ENCODE measurements at places on chromosomes 3 and 15. TPM values are rescaled to one million over a fixed set of nuclear protein-coding genes. Genes with fewer than 3 reads are reported as not detected.

- no peaks in the 10 kb centered on the region for H3K27me3 ChIP-seq
- H3K4me3 ChIP-seq, result no peak overlapping the region
- H3K4me1 ChIP-seq, result no peaks in the 10 kb centered on the region
- H3K36me3 ChIP-seq, result no peaks in the 10 kb centered on the region
- DNase-seq, result no peak
- no peak overlapping the region for H3K27ac ChIP-seq
These were observed 514.7 kb upstream of the SGO1 start for GRCh38 chr3:20700714-20701113.

DNA sequence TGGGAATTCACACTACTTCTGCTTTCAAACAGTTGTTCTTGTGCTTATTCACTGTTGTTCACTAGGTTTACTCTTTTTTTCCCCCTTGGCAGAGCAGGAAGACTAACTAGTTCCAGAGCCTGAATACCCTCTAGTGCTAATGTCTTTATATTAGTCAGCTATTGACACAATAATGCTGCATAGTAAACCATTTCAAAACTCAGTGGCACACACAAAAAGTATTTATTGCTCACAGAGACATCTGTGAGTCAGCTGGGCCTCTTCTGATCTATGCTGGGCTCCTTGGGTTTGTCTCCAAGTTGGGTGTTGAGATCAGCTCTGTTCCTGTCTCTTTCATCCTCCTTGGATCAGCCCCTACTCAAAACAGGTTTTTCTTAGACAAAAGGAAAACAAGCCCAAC, 51.1 kb downstream of the RSRC1 start:
- H3K4me1 ChIP-seq, result no peaks in the 10 kb centered on the region
- no peak overlapping the region for H3K27ac ChIP-seq
- no peak for DNase-seq
- H3K36me3 ChIP-seq, result no peaks in the 10 kb centered on the region
- no peak overlapping the region for H3K4me3 ChIP-seq

DNA sequence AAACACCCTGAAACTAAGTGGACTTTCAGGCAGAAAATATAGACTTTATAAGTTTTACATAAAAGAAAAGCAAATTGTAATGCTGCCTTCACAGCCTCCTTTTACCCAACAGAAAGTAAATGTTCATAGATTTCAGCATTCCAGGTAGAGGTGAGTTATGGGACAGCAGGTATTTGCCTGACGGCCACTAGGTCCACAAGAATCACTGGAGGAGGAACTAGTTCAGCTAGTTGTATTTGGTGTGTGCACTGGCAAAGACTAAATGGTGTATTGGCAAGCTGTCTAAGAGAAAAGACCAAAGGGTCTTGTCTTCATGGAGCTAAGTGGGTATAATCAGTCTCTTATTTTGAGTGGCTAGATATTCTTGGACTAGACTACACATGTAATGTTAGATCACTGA, 34.2 kb downstream of the ZNF654 start:
- no peaks in the 10 kb centered on the region for H3K27me3 ChIP-seq
- H3K4me1 ChIP-seq, result no peaks in the 10 kb centered on the region
- no peak overlapping the region for H3K4me3 ChIP-seq
- peaks cover 17% of the 10 kb centered on the region for H3K36me3 ChIP-seq
- H3K27ac ChIP-seq, result no peak overlapping the region
- no peak for DNase-seq

DNA sequence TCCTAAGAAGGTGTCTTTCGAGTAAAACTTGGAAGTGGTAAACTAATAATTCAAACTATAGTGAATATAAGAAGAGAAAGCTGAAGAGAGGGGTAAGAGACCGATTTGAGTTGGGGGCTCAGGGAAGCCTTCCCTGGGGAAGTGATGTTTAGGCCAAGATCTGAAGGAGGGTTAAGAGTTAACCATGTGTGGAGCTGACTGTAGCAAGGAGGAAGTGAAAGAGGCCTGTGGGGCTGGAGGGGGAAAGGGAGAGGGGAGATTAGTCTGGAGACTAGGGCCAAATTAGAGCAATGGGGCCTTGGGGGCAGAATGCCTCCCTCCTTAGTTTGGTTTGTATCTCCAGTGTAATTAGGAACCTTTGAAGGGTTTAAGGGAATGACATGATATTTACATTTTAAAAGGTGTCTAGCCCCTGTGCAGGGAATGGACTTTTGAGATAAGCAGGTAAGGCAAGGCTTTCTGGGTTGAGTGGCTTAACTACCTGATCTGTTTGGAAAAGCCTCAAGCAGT, 2.2 kb downstream of the ZNF592 start:
- H3K4me1 ChIP-seq, result peaks cover 37% of the 10 kb centered on the region
- H3K4me3 ChIP-seq, result no peak overlapping the region
- peaks cover 2% of the 10 kb centered on the region for H3K36me3 ChIP-seq
- no peak for DNase-seq

DNA sequence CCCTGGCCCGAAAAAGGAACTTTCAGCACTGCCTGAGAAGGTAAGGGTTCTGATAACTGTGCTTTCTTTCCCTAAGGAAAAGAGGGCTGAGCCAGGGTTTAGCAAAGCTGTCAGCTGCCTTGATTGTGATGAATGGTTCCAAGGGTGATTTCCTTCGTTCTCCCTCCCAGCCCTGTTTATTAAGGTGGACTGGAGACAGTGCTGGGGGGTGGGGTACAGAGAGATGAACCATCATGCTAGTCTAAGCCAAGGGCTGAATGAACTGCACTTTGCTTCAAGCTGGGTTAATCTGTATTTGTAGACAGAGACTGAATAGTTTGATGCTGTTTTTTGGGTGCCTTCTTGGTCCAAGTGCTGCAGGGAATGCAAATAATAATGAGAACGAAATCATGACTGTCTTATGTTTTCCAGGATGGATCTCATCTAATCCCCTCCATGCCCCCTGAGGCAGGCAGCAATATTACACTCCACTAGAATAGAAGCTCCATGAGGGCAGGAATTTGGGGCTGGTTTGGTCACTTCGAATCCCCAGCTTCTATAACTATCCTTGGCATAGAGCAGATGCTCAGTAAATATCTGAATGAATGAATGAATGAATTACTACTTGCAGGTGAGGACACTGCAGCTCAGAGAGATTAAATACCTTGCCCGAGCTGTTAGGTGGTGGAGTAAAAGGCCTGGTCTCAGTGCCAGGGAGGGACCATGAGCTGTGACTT, 10.9 kb downstream of the PXYLP1 start:
- DNase-seq, result no peak
- no peaks in the 10 kb centered on the region for H3K36me3 ChIP-seq
- no peaks in the 10 kb centered on the region for H3K27me3 ChIP-seq

DNA sequence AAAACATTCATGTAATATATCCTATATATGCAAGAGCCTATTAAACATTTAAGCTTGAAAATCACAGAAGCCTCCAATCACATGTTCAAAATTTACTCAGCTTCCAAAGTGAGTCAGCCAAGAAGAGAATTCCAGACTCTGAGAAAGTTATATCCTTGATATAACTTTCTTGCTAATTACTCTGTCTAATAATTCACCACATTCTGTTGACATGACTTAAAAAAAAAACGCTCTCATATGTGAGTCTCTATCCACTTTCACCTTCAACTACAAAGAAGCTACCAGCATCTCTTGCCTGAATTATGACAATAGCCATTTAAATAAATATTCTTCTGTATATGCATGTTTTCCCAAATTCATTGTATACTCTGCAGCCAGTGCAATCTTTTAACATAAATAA, 1116.3 kb upstream of the CADM2 start:
- no peaks in the 10 kb centered on the region for H3K4me1 ChIP-seq
- no peak overlapping the region for H3K27ac ChIP-seq
- DNase-seq, result no peak
- H3K27me3 ChIP-seq, result no peaks in the 10 kb centered on the region
- H3K4me3 ChIP-seq, result no peak overlapping the region
- no peaks in the 10 kb centered on the region for H3K36me3 ChIP-seq

DNA sequence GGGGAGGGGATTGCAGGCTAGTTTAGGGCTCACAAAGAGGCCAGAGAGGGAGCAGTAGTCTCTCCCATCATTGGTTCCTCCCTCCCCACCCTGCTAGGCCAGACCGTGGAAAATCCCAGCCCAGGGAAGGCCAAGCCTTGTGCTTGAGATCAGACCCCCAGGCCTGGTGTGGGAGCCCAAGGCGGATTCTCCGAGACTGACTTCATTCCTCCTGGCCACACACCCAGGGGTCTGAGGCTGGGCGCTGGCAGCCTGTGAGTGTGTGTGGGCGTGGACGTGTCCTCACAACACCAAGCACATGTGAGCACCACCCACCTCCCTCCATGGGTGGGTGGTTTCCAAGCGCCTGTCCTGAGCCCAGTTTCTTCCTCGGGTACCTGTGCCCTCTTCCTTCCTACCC, 4.1 kb downstream of the LOXL1 start:
- no peak overlapping the region for H3K4me3 ChIP-seq
- H3K36me3 ChIP-seq, result no peaks in the 10 kb centered on the region
- H3K27me3 ChIP-seq, result no peaks in the 10 kb centered on the region
- H3K27ac ChIP-seq, result no peak overlapping the region
- H3K4me1 ChIP-seq, result peaks cover 9% of the 10 kb centered on the region

- H3K27ac ChIP-seq, result no peak overlapping the region
- no peaks in the 10 kb centered on the region for H3K36me3 ChIP-seq
- DNase-seq, result no peak
- no peak overlapping the region for H3K4me3 ChIP-seq
These were observed 236.9 kb upstream of the ICE2 start for GRCh38 chr15:60715859-60716258.

GRCh38 chr3:127351321-127351720, 63.5 kb upstream of the PRR20G start:
- no peak overlapping the region for H3K27ac ChIP-seq
- H3K27me3 ChIP-seq, result no peaks in the 10 kb centered on the region
- H3K4me3 ChIP-seq, result no peak overlapping the region
- DNase-seq, result no peak
- no peaks in the 10 kb centered on the region for H3K36me3 ChIP-seq

DNA sequence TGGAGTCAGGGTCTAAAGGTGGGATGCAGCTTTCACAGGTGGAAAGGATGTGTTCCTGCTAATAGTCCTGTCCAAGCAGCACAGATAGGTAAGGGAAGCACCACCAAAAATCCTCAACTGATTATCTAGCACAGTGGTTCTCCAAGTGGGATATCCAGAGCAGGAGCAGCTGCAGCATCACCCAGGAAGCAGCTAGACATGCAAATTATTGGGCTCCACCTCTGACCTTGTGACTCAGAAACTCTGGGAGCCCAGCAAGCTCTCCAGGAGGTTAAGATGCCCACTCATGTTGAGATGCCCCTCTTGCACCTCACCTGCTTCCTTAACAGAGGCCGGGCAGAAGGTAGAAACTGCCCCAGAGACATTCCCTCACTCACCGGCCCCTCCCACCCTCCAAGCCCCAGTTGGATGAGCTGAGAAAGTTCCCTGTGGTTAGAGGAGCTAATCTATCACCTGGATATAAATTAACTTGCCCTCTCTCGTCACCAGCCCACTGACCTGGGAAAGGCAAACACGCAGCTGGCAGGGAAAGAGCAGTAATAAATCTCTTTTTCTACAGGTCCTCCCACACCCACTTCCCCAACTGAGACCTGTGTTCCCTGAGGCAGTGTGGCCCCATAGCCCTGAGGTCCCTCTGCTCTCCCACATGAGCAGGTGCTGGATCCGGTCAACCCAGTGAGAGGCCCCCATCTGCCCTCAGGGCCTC, 39.3 kb downstream of the ADCY5 start:
- H3K27ac ChIP-seq, result no peak overlapping the region
- H3K27me3 ChIP-seq, result no peaks in the 10 kb centered on the region
- H3K4me1 ChIP-seq, result no peaks in the 10 kb centered on the region
- no peak for DNase-seq
- H3K36me3 ChIP-seq, result no peaks in the 10 kb centered on the region

Gene SLC27A2
- polyA plus RNA-seq, result 0.38 TPM

Gene DCBLD2
- 2.4 TPM for polyA plus RNA-seq

Gene CAV3
- polyA plus RNA-seq, result not detected

Measured in naive thymus-derived CD4-positive, alpha-beta T cell (primary cell).